ENCODE measurements at places on chromosomes 12 and 14. TPM values are rescaled to one million over a fixed set of nuclear protein-coding genes. Genes with fewer than 3 reads are reported as not detected.

The PLEKHD1 gene
- 0.08 TPM for total RNA-seq

The TRIP11 gene
- total RNA-seq: 37.3 TPM

The CACNB3 gene
- 40.5 TPM for total RNA-seq

The SSPN gene
- 23.4 TPM for total RNA-seq

The FGD4 gene
- 5.0 TPM for total RNA-seq

The VPS33A gene
- total RNA-seq: 35.2 TPM

The C12orf50 gene
- total RNA-seq: not detected

The ACADS gene
- total RNA-seq: 15.9 TPM

The OTX2 gene
- total RNA-seq: not detected

The GPR84 gene
- not detected for total RNA-seq

The PLEK2 gene
- total RNA-seq: 9.1 TPM

The RNF212B gene
- not detected for total RNA-seq

The KLRF1 gene
- total RNA-seq: 1.1 TPM

The CCDC175 gene
- not detected for total RNA-seq

The ST8SIA1 gene
- 0.13 TPM for total RNA-seq

The FOXA1 gene
- 8.7 TPM for total RNA-seq

The PRB2 gene
- not detected for total RNA-seq

The CPNE6 gene
- total RNA-seq: not detected

The RERGL gene
- total RNA-seq: not detected

The OTOGL gene
- total RNA-seq: not detected

The CLEC14A gene
- 0.10 TPM for total RNA-seq

The CEP170B gene
- 17.8 TPM for total RNA-seq

The TRHDE gene
- 1.9 TPM for total RNA-seq

The CLEC9A gene
- not detected for total RNA-seq

The THAP2 gene
- total RNA-seq: 3.7 TPM

The SERPINA1 gene
- 4.9 TPM for total RNA-seq

The TAS2R50 gene
- 0.18 TPM for total RNA-seq

The FAM222A gene
- 12.8 TPM for total RNA-seq

The CLIP1 gene
- total RNA-seq: 117 TPM

The TTC5 gene
- total RNA-seq: 10.0 TPM

The GPD1 gene
- 0.28 TPM for total RNA-seq

The CD163 gene
- total RNA-seq: 0.64 TPM

The GPR135 gene
- 3.1 TPM for total RNA-seq

The CYP46A1 gene
- total RNA-seq: 0.36 TPM

The ARMH4 gene
- total RNA-seq: 1.8 TPM

The MSI1 gene
- total RNA-seq: 4.1 TPM

The HSPB8 gene
- total RNA-seq: 2.0 TPM

The SPATS2 gene
- total RNA-seq: 56.3 TPM

The NYNRIN gene
- total RNA-seq: 0.31 TPM

The TMEM121 gene
- 4.6 TPM for total RNA-seq

Data from Panc1 (cell line).